Testis (tissue), 5 donors: ENCODE measurements at places on chromosomes 16 and 17.

GRCh38 chr16:62816971-62817519 is 780.8 kb upstream of the CDH8 start:
- no peak for DNase-seq

GRCh38 chr16:77711775-77712174 is 10.5 kb upstream of the NUDT7 start:
- no peak for DNase-seq

- DNase-seq: no peak
Observed at GRCh38 chr16:71402007-71402406, 39.8 kb downstream of the TLE7 start.

DNA sequence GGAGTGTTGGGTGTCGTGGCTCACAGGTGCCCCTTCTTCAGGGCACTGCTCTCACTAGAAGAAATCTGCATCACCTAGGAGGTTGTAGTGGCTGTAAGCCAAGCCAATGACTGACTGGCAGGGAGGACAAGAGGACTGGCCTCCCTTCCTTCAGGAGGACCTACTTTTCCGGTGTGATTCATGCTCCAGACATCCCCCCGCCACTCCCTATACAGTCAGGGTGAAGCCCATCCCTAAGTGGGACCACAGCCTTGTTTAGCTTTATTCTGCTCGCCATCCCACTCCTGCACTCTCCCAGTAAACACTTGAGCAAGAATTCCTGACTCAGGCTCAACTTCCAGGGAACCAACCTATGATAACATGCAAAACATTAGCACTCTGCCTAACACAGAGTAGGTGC is 67.0 kb downstream of the PLCG2 start:
- no peak for DNase-seq

DNA sequence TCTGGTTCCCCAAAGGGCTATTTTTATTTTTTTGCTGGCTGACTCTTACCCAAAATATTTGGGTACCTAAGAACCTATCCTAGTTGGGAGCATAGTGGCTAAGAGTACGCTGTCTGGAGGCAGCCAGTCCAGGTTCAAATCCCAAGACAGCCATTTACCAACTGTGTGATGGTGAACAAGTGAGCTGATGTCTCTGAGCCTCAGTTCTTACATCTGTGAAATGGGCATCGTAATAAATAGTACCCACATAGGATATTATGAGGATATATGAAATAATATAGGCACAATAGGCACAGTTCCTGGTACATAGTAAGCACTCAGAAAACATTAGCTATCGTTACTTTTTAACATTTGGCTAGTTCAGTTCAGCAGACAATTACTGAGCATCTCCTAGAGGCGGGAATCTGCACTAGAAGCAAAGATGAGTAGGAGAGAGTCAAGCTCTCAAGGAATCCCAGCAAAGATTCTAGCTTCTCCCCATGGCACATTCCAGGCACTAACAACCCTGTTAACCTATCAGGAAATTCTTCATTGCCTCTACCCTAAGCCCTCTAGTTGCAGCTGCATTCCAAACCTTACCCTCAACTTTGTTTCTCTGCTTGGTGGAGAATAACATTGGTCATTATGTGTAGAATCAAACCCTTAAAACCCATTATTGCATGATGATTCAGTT is 31.6 kb downstream of the GPR139 start:
- no peak for DNase-seq

DNA sequence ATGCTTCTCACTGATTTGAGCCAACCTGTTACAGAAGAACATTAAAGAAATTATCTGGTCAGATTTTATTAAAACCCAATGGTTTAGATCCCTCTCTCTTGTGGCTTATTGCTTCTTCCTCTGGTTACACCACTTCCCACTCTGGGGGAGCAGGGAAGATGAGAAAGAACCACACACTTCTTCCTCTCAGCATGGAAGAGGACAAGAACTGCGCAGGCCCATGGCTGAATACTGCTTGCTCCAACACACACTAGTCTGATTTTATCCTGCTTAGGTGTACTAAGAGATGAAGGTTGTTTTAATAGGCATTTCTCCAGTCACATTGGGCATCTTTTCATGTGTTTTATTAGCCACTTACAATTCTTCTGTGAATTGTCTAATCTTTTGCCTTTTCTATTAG is 27.6 kb downstream of the MAP3K3 start:
- no peak for DNase-seq
